ENCODE measurements at places on chromosomes 1 and 21.

DNA sequence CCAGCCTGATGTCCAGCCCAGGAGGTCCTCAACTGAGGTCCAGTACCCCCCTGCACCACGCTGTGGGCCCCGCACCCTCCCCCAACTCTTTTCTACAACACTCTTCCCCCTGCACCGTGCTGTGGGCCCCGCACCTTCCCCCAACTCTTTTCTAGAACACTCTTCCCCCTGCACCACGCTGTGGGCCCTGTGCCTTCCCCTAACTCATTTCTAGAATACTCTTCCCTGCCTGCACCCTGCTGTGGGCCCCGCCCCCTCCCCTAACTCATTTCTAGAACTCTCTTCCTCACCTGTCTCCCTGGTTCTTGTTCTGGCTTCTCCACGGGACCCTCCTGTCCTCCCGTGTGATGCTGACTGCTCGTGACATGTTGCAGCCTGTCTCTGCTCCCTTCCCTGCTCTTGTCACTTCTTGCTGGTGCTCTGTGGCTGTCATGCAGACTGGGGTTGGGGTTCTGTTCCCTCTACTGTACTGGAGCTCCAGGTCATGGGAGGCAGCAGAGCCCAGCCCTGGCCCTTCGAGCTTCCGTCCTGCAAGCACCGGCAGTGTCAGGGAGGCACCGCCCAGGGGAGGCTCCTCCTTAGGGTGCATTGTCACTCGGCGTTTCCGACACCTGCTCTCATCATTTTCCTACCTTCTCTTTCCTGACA, 160.1 kb upstream of the COL6A1 start:
- no peak for DNase-seq

GRCh38 chr1:77874804-77875445, 13.5 kb upstream of the NEXN start:
- DNase-seq, result no peak

GRCh38 chr1:156346636-156347035, 8.3 kb downstream of the TSACC start:
- DNase-seq, result no peak

- no peak for DNase-seq
Observed at GRCh38 chr1:204301171-204301957, 58.4 kb downstream of the PLEKHA6 start.

DNA sequence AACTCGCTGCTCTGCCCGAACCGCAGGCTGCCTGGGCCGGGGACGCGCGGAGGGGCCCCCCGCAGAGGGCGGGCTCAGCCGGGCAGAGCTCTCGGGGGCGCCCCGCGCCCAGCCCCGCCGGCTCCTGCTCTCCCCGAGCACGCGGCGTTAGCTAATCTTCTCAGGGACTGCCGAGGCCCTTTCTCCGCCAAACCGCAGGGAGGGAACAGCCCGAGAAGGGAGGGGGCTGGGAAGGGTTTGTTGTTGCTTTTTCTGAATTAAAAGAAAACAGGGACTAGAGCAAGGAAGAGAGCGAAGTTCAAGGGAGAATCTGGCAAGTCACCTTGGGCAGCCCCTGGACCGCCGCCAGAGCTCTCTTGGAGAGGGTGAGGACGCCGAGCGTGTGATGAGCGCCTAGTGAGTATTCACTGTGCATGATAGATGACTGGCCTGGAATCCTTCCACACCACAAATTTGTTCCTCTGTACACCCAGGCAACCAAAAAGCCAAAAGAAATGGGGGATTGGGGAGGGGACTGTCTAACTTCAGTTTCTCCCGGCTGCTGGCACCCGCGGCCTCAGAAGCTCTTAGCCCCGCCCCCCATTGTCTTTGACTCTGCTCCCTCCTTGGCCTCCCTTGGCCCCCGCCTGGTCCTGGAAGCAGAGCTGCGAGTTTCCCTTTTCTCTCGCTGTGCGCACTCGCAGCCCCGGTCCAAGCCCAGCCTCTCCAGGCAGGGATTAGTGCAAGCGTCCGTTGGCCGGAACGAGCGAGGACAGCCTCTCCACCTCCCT, 19.7 kb upstream of the LMX1A start:
- peak; percentile 33 for DNase-seq

GRCh38 chr1:15735304-15736037, 587 bp upstream of the SLC25A34 start:
- DNase-seq, result no peak

Measured in stimulated activated CD4-positive, alpha-beta T cell treated with anti-CD3 and anti-CD28 coated beads, Interleukin-1b, Interleukin-23, amount 100 ng/mL, for 4 hours (primary cell).